ENCODE measurements at places on chromosomes 16 and 17.

GRCh38 chr17:57410169-57410568, 153.8 kb downstream of the MSI2 start:
- no peak for DNase-seq

DNA sequence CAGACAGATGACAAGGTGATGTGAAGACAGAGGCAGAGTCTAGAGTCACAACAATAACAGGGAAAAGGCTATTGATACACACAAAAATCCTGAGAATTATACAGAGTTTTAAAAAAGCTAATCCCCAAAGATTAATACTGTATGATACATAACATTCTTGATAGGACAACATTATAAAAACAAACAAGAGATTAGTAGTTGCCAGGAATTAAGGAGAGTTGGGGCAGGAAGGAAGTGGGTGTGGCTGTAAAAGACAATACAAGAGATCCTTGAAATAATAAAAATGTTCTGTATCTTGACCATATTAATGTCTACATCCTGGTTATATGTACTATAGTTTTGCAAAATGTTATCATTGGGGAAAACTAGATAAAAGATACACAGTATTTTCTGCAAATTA, 309.5 kb upstream of the PMFBP1 start:
- DNase-seq, result no peak

- DNase-seq, result no peak
Measured at GRCh38 chr16:86022381-86022960, 123.5 kb downstream of the IRF8 start.

GRCh38 chr16:48318630-48319029, 66.6 kb downstream of the SIAH1 start:
- DNase-seq, result no peak

GRCh38 chr17:60665602-60666001, 12.0 kb upstream of the BCAS3 start:
- no peak for DNase-seq

- DNase-seq, result no peak
Measured at GRCh38 chr16:85557971-85558657, 55.0 kb upstream of the GSE1 start.

DNA sequence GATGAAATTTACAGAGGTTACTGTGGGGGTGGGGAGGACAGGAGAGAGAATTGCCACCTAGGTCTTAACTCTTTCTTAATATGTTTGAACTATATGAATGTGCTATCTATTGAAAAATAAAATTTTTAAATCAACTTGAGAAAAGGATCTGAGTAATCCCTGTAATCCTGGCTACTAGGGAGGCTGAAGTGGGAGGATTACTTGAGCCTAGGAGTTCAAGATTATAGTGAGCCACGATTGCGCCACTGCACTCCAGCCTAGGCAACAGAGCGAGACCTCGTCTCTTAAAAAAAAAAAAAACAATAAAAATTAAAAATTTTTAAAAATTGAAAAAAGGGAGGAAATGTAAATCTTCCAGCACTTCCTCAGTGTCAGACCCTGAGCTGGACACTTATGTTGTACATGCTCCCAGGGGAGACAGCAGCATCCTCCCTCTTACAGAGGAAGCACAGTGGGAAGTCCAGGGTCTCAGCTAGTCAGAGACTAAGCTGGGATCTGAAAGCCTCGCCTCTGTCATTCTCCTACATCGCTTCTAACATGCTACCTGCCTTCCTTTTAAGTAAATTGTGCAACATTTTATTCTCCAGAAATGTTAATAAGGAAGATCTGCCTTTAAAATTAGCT, 21.9 kb downstream of the PMM2 start:
- DNase-seq, result no peak

GRCh38 chr16:1689853-1690252, 11.8 kb downstream of the JPT2 start:
- DNase-seq, result no peak
